COR-L47 (cell line): ENCODE measurements at places on chromosomes 1 and 21.

- DNase-seq, result no peak
Measured at GRCh38 chr1:100502052-100502792, 35.7 kb upstream of the GPR88 start.

DNA sequence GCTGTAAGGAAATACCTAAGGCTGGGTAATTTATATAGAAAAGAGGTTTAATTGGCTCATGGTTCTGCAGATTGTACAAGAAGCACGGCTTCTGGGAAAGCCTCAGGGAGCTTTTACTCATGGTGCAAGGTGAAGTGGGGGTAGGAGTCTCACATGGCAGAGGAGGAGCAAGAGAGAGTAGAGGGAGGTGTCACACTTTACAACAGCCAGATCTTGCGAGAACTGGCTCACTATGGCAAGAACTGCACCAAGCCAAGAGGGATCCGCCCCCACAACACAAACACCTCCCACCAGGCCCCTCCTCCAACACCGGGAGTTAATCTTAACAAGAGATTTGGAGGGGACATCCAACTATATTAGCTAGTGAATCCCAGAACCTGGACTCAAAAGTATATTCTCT is 135.4 kb upstream of the SOD1 start:
- DNase-seq, result no peak

DNA sequence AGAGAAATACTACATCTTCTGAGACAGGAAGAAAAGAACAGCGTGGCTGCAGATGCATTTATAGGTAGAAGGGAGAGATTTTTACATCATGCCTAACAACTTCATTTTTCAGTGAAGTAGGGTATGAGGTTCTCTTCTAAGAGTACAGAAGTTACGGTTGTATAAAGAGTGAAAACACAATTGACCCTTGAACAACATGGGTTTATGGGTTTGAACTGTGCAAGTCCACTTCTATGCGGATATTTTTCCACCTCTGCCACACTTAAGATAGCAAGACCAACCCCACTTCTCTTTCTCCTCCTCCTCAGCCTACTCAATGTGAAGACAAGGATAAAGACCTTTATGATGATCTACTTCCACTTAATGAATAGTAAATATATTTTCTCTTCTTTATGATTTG is 64.5 kb downstream of the RPAP2 start:
- DNase-seq, result no peak

GRCh38 chr1:108064255-108064654 is 99.3 kb upstream of the VAV3 start:
- DNase-seq, result no peak

GRCh38 chr1:21254335-21254951 is 35.8 kb downstream of the ECE1 start:
- peak; percentile 16 for DNase-seq
